Left forelimb (tissue), 1 donor: ENCODE measurements at places on chromosomes 6 and 20.

- no peak for DNase-seq
These were observed 49.6 kb downstream of the SULF2 start for GRCh38 chr20:47735412-47736400.

GRCh38 chr6:122114717-122115116, 284.7 kb upstream of the HSF2 start:
- DNase-seq: no peak

- DNase-seq: no peak
These were observed 30.9 kb downstream of the ANGPT4 start for GRCh38 chr20:884983-885952.

GRCh38 chr6:153401751-153402150, 270.7 kb upstream of the RGS17 start:
- DNase-seq: no peak

DNA sequence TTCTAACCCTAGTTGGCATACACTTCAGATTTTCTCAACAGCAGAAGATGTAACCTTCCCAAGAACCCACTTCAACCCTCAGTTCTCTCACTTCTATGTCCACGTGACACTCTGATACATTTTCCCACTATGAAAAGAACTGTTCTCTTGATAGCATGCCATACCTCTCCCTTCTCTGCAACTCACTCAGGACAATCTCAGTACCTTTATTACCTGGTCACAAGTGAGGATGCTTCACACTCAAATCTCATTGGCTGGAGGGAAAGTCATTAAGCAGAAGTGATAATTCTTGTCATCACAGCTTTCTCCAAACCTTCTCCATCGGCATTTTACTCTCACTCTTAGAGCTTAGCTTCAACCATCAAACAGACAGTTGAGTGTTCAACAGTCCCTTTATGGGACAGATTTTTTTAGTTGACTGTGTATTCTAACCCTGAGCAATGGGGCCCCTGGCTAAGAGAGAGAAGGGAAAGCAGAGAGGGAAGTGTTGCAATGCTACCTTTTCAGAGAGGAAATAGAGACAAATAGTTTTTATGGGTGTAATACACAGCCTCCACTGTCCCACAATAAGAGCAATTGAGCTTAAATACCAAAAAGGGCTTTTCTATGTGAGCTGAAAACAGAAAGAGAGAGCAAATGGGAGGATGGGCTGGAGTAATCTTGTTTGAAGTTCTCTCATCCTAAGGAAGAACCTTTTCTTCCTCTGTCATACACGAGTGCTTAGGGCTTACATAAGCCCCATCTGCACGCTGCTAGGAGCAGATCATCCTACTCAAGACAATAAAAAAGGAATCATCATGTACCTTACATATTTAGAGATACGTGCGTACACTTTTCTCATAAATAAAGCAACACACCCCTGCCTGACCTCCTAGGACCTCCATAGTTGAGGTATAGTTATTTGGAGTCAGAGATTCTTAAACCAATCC, 16.0 kb downstream of the HLA-DPA1 start:
- no peak for DNase-seq

GRCh38 chr6:41355952-41356351, 20.5 kb downstream of the NCR2 start:
- no peak for DNase-seq

- DNase-seq: no peak
These were observed 616.7 kb downstream of the FRK start for GRCh38 chr6:115443825-115444478.
